CD4-positive, alpha-beta T cell treated with Interleukin-15 for 4 hours (primary cell): ENCODE measurements at places on chromosomes 7 and 10.
A peak's percentile ranks its signal among the peaks of the same experiment; 100 is the strongest.

DNA sequence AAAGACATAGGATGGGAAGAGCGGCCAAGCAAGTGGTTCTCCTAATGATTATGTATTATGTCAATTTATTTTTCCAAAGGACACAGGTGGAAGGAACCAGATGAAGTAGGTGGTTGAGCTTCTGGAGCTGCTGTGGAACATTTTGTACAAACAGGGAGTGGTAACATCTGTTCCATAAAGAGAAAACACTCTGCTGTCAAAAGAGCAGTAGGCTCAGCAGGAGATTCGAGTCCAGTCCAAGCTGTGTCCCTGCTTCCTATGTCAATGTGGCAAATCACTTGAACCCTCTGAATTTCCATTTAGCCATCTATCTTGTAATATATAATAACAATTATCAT lies 448.0 kb upstream of the ANKRD30A start:
- no peak for DNase-seq

- no peak for DNase-seq
Observed at GRCh38 chr10:52256832-52257691, 57.0 kb upstream of the DKK1 start.

DNA sequence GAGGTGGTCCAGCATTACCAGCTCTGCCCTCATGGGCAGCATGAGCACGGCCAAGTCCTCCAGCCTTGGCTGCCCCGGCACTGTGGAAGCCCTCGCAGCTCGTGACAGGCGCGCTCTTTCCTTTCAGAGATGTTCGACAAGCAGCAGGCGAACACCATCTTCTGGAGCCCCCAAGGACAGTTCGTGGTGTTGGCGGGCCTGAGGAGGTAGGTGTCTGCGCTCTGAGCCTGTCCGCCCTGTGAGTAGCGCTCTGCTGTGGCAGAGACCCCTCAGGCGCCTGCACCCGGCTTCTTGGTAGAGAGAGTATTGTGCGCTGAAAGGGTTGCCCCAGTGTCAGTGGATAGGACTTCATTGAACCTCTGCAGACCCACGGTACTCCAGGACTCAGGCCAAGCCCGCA lies 19.8 kb downstream of the EIF3B start:
- DNase-seq = no peak

GRCh38 chr10:2700626-2701305 lies 366.6 kb upstream of the PFKP start:
- no peak for DNase-seq

GRCh38 chr10:52484206-52485065 lies 170.4 kb downstream of the DKK1 start:
- DNase-seq = no peak

DNA sequence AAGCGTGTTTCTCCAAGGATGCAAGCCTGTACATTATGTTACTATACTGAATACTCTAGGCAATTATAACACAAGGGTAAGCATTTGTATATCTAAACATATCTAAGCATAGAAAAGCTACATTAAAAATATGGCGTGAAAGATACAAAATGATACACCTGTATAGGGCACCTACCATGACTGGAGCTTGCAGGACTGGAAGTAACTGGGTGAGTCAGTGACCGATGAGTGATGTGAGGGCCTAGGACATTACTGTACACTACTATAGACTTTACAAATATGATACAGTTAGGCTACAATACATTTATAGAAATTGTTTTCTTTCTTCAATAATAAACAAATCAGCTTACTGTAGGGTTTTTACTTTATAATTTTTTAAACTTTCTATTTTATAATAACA lies 1127.2 kb upstream of the LRRN3 start:
- DNase-seq = no peak

DNA sequence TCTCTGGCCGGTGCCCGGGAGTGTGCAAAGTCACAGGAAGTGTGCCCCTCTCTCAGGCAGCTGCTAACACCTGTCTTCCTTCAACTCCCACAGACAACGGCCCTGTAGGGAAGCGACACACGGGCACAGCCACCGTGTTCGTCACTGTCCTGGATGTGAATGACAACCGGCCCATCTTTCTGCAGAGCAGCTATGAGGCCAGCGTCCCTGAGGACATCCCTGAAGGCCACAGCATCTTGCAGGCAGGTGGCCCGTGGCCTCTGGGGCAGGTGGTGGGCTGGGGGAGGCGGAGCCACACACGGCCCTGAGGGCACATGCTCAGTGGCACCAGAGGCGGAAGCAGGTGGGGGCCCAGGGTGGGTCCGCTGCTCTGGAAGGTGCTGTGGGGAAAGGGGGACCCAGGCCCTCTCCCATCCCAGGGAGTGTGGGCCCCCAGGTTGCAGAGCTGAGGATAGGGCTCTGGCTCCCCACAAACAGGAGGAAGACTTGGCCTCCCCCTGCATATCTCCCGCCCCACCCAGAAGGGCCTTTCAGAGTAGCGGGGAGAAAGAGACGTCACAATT lies 6.9 kb downstream of the C10orf105 start:
- DNase-seq = peak; percentile 60

DNA sequence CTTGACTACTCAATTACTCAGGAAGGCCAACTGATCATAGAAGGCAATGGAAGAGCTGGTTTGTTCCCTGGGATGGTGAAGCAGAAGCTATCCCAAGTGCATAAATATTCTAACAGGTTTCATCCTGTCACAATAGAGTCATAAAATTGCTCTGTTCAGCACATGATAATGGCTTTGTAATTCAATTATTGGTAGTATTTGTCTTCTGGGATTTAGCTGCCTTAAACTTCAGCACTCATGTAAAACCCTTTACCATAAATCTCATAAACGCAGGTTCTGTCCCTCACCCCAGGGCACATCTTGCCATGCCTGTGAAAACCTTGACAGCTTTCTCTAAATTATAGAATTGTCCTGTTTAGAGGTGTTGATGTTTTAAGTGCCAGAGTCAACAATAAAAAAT lies 417.6 kb downstream of the SORCS1 start:
- no peak for DNase-seq

DNA sequence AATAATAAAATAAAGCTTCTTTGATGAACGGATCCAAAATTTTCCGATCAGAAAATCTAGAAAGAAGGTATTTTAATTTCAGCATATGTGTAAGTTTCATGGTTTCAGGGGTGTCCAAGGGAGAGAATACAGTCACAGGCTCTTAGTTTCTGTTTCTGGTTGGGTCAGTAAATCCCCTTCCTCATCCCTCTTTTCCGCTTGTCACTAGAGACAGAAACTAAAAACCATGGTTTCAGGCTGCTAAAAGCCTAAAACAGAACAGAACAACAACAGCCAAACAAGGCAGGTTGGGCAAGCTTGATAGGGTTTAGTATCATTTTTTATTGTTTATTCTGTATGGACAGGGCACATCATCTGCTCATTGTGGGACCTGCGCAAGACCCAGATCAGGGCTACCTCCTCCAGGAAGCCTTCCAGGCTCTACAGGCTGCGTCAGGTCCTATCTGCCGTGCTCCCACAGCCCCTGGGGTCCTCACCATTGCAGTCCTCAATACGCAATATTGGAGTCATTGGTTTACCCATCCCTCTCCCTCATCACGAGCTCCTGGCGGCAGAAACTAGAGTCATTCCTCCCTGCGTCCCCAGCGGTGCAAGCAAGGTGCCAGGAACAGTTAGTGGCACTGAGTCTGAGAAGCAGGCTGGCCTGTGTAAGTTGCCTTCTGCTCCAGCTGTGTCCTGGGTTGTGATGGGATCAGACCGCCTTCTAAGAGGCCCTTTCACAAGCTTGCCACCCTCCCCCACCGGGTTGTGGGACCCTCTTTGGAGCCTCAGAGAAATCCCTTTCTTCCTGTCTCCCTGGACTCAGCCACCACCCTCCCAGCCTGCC lies 70.2 kb upstream of the CUX1 start:
- no peak for DNase-seq

DNA sequence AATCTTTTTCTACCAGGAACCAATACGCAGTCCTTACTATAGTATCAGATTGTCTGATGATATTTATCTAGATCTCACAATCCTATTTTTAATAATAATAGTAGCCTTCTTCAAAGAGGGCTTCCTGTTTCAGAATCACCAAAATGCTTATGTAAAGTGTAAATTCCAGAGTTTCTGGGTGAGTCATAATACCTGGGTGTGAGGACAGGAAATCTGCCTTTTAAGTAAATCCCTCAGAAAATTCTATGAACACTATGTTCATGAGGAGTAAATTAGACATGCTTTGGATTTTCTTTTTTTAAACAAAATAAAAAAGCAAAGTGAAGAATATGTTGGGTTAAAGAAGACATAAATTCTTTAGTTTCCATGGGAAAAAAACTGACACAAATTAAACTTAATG lies 20.5 kb downstream of the DKK1 start:
- no peak for DNase-seq

- no peak for DNase-seq
Observed at GRCh38 chr7:132652507-132652906, 76.2 kb upstream of the PLXNA4 start.

DNA sequence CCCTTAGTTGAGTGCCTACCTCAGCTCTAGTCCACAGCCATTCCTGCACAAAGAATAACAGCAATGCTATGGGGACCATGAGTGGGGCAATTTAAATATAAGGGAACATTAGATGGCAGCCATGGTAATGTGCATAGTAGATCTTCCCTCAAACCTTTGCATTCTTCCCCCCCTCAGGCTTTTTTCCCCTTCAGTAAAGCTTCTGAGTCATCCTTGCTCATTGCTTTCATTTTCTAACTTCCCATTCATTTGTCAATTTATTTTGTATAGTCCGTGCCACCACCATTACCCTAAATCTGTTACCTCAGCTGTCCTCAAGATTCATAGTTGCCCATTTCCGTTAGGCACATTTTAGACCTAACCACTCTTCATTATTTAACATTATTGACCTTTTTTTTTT lies 10.7 kb downstream of the HECTD2 start:
- DNase-seq = no peak

DNA sequence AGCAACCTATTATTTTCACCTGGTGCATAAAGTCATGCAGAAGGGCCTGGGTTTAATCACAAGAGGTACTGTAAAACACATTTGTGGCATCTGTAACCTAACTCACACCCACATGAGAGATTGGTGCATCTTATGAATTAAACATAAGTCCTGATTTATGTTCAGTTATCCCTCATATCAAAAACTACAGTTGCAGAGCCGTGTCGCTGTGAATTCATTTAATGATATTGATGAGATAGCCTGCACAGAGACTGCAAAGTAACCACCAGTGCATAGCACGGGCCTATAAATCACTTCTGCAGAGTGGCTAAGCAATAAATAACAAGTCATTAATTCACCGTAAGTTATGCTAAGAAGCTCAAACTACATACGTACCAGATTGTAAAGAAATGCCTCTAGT lies 178.2 kb downstream of the RELN start:
- no peak for DNase-seq

- no peak for DNase-seq
Observed at GRCh38 chr7:82741493-82741892, 297.9 kb upstream of the CACNA2D1 start.

GRCh38 chr7:116785843-116786242 lies 76.5 kb upstream of the CAPZA2 start:
- no peak for DNase-seq

DNA sequence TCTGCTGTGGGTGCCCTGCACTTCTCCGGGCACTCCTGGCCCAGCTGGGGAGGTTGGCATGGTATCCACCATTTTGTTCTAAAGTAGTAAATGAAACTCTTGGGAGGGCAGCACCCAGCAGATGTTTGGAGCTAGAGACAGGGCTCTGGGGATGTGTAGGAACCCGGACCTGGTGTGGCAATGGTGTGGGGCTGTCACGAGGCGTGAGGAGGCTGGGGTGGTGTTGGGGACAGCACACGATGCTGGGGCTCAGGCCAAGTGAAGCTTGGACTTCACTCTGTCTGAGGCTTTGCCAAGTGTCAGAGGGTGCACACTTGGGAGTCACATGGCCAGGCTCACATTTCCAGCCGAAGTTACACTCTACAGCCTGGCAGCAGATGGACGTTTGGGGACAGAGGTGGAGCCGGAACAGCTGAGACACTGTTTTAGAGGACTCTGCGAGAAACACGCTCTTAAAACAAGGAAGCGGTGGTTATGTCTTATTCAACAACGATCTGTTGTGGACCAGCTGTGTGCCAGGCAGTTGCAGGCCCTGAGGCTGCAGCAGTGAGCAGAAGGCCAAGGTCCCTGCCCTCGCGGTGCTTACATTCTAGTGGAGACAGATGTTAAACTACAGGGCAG lies 118.2 kb downstream of the CUX1 start:
- no peak for DNase-seq

GRCh38 chr10:74507951-74508350 lies 318.4 kb upstream of the KAT6B start:
- no peak for DNase-seq

GRCh38 chr7:17690030-17690429 lies 250.3 kb downstream of the SNX13 start:
- DNase-seq = no peak

GRCh38 chr7:69889976-69890351 lies 291.7 kb downstream of the AUTS2 start:
- no peak for DNase-seq

DNA sequence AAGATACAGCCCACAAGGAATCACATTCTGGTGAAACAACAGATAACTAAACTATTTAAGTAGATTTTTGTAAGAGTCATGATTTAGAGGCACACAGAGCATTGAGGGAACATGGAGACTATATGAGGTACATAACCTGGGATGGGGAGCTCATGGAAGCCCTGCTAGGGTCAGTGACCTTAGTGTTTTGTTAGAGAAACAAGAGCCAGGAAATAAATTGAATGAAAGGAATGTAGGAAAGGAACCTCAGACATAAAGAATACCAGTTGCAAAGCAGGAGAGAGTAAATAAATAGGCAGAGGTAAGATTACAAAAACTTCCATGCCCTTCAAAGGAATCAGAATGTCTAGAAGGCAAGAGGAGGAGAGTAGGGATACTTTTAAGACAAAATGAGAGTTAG lies 1076.9 kb downstream of the CNTNAP2 start:
- DNase-seq = no peak

GRCh38 chr10:71512761-71513539 lies 116.2 kb downstream of the CDH23 start:
- no peak for DNase-seq

DNA sequence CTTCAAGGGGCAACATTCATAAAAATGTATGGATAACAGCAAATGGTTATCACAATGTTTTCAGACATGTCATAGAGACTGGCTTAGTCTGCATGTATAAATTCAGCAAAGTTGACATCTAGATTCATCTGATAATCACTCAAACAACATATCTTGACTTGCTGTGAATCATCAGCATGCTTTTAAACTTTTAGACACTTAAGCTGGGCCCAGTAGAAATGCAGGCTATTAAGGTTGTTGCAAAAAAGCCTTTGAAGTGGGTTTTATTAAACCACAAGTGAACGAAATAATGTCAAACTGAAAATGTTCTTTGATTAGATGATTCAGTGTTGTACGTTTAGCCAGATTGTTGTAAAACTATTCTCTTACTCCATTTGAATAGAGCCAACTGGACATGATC lies 759.6 kb downstream of the NXPH1 start:
- no peak for DNase-seq

DNA sequence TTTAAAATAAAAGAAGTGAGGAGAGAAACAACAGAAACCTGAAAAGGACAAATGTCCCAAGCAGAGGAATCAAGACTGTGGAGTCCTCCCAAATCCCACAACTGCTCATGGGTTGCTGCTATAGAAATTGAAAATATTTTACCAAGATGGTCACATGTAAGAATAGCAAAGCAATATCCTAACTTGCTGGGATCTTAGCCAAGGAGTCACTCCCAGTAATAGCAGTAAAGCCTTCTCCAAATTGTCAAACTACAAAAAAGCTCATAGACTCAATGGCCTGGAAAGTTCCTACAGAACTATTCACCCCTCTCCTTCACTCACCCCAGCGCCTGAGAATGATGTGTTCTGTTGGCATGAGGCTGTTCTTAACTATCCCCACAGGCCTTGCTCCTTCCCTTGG lies 186.5 kb downstream of the ELMO1 start:
- no peak for DNase-seq

- no peak for DNase-seq
Observed at GRCh38 chr7:121517591-121517990, 121.5 kb upstream of the FAM3C start.

GRCh38 chr7:55173671-55174070 lies 154.9 kb downstream of the EGFR start:
- no peak for DNase-seq
